ENCODE measurements at places on chromosomes 7 and 10. TPM values are rescaled to one million over a fixed set of nuclear protein-coding genes. Genes with fewer than 3 reads are reported as not detected.
A peak's percentile ranks its signal among the peaks of the same experiment; 100 is the strongest.

FAM25C gene
- total RNA-seq, result not detected

CFAP70 gene
- total RNA-seq, result 0.82 TPM

GRCh38 chr7:2158331-2159175 is 74.2 kb downstream of the MAD1L1 start:
- no peak for DNase-seq

DNA sequence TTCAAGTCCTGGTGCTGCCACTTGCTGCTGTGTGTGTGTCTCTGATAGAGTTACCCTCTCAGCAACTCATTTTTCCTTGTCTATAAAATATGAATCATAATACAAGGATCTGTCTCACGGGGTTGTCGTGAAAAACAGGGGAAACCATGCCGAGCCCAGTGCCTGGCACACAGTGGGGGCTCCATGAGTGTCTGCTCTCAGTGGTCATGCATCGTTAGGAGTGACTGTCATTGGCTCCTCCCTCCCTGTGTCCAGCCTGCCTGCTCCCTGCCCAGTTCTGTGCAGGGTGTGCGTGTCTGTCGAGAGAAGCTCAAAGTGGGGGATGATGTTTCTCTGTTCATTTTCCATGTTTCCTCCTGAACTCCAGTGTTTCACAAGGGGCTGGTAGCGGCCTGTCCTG is 83.6 kb upstream of the LRRC4 start:
- no peak for DNase-seq

DNA sequence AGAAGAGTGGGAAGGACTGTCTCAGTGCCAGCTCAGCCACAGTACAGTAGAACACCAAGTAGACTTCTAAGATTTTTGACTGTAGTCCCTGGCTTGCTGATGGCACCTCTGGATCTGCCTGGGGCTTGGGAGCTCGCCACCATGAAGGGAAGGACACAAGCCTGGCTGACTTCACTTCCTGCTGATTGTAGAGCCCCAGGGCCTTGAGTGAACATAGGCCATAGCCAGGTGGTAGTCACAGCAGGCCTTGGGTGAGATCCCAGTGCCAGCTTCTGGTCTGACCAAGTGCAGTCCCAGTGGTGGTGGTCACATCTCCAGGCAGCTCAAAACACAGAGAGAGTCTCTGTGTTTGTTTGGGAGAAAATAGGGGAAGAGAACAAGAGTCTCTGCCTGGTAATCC is 57.6 kb upstream of the HBP1 start:
- no peak for DNase-seq

- no peak for DNase-seq
Observed at GRCh38 chr10:108586424-108586823, 1336.9 kb downstream of the XPNPEP1 start.

DNA sequence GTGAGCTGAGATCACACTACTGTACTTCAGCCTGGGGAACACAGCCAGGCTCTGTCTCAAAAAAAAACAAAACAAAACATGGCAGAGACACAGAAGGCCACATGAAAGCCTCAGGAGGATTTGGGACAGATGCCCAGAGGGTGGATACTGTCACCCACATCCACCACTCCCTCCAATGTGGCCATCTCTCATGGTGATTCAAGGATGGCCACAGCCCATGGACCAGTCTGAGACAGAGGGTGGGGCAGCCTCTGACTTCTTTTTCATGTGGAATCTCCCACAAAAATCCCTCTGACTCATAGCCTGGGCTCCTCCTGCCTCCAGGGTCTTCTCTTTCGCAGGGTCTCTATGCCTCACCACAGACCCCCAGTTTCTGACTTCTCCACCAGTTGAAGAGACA is 59.0 kb upstream of the GTF2I start:
- DNase-seq, result no peak

- DNase-seq, result no peak
Observed at GRCh38 chr7:26659121-26659520, 205.3 kb downstream of the SKAP2 start.

DNA sequence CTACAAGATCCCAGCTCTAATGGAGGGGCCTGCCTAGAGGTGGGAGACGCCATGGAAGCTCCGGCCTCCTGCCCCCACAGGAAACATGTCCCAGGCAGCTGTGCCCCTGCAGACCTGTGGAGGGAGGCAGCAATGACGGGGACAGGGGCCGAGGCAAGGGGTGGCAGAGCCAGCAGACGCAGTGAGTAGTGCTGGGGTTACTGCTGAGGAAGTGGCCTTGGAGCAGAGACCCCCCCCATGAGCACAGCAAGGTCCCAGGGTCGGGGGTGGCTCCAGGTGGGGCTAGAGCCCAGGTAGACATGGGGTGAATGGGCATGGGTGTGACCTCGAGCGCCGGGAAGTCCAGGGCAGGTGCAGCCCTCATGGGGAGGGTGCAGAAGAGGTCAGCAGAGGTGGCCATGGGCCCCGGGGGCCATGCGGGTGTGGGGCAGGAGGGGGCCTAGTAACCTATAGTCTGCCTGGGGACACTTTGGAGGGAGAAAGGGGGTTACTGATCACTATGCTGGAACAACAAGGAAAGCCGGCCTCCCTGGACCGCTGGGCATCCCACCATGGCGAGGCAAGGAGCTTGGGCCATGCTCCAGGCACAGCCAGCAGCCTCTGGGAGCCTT is 45.5 kb downstream of the JAKMIP3 start:
- no peak for DNase-seq

- DNase-seq, result peak; percentile 35
Observed at GRCh38 chr7:37281368-37282092, 167.1 kb downstream of the ELMO1 start.

GRCh38 chr10:127013691-127014473 is 108.7 kb downstream of the DOCK1 start:
- DNase-seq, result no peak

Data from frontal cortex (tissue), 4 donors.